ENCODE measurements at places on chromosomes 2 and 18.

DNA sequence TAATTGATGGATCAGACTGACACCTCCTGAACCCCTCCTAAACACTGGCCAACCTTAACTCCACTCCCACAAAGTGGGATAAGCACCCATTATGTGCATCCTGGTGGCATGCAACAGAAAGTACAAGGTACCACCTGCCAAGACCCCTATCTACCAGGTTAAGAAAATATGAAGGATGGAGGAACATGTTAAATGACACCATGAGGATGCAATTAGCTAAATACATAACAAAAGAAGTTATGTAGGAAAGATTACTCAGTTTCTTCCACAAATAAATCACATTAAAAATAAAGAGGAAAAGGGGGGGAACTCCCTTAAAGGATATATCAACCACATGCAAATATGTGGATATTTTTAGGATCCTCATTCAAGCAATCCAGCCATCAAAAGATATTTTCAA lies 12.6 kb downstream of the CTAGE1 start:
- DNase-seq: no peak

DNA sequence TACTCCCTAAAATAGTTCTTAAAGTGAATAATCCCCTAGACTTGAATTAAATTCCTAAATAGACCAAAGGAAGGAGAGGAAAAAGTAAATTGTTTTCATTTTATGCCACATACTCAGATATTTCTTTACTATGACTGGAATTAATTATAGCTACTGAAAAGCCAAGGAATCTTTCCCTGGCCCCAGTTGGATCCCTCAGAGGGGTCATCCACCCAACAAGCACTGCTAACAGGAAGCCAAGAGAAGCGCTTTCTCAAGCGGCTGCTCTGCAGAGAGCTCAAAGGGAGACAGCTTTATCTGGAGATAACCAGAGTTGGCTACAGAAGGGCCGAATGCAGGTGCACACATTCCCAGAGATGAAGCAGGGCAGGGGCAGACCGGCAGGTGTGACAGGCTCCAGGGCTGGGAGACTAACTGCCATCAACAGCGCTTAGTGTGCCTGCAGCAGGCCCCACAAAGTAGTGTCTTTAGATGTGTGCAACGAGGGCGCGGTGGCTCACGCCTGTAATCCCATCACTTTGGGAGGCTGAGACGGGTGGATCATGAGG lies 51.1 kb downstream of the POLR1A start:
- DNase-seq: no peak

GRCh38 chr2:40279482-40279881 lies 172.4 kb downstream of the SLC8A1 start:
- no peak for DNase-seq

DNA sequence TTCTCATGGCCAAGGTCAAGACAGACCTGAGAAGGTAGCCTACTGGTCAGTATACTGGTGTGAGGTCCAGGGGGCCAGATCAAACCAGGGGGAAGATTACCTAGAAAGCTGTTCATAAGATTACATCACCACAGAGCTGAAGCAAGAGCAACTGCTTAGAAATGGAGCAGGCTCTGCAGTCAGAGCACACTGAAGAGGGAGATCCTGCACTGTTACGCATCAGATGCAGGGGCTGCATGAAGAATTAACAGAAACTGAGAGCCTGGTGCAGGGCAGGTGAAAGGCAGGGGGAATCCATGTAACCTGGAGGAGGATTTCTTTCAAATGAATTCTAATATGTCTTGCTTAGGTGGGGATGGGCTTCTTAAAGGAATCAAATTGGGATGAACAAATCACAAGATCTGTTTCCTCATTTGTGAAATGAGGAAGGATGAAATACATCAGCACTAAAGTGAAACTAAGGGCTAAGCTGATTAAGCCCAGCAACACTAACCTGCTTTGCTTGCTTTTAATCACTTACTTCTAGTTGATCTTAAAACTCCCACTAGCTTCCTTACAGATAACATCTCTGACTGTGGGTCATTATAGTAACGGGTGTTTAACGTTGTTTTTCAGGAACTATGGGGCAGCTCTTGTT lies 74.3 kb upstream of the ADAM23 start:
- DNase-seq: no peak

GRCh38 chr18:68148863-68149262 lies 566.0 kb downstream of the TMX3 start:
- DNase-seq: no peak

DNA sequence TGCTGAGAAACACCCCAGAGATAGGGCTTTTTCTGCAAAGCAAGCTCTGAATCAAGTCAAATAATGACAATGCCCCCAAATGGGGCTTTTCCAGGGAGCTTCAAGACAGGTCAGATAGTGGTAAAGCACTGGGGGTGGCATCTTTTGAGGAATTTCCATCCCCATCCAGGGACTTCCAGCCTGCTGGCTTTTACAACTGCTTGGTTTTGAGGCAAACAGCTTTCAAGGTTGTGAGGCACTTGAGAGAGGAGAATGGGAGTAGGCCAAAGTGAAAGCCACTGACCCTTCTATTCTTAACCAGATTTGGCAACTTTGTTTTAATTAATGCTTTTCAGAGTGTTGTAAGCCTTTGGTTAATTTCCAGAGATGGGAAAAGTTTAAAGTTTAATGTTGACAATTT lies 762.0 kb upstream of the POU3F3 start:
- DNase-seq: no peak

DNA sequence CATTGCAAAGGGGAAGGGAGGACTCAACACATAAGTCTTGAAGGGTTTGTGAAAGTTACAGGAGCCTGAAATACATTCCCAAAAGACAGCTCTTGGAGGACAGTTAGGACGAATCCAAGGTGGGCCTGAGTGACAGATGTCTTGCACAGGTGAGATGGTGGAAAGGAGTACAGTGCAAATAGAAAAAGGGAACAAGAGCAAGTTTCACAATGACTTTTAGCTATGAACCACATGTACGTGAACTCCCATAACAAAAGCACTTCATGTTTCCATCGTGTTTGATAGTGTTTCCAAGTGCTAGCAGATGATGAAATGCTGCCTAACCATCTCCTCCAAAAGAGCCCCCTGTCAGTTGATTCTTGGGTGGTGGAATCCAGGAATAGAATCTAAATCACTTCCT lies 1.8 kb downstream of the IL18RAP start:
- no peak for DNase-seq

- no peak for DNase-seq
Measured at GRCh38 chr2:72149556-72150156, 2.0 kb upstream of the CYP26B1 start.

DNA sequence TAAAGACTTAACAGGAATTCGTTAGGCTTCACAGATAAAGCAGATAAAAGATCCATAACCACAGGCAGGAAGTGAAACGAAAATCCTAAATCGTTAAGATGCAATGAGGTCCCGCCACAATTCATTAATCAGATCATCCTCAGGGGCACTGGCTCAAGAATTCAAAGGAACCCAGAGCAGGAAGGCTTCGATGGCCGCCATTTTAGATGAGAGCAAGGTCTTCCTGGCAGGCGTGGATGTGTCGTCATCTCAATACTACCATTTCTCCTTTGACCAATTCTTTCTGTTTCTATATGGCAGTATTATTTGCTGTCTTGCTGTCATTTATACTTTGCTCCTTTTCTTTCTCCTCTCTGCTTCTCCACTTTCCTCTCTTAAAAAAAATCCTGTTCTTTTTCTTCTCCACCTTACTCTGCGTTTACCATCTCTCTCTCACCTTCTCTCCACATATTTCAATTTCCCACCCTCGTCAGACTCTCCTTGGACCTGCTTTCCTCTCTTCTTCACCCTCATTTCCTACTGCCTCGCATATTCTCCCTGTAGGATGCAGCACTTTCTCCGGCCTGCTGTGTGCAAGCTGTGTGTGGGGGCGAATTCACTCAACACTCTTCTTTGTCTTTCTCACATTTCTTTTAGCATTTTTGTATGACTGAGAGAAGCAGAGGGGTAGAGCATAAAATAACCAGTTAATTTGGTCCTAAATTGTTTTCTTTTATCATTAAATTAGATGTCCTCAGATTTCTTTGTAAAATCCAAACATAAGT lies 35.1 kb upstream of the LHCGR start:
- no peak for DNase-seq

GRCh38 chr2:96877042-96877451 lies 7.2 kb upstream of the SEMA4C start:
- DNase-seq: no peak

DNA sequence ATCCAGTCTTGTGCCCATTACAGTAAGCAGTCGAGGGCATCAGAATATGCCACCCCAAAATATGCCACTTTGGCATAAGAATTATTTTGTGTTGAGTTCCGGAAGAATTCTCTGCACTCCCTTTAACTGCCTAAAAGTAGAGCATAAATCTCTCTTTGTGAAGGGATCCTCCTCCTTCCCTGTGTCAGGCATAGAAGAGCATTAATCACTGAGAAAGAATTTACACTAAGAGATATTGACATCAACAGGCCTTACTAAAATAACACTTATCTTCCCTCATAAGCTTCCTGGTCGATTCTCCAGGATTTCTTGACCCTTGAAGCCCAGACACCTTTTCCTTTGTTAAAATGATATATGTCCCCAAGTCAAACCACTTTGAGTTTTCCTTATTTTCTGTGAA lies 27.6 kb upstream of the KYNU start:
- DNase-seq: no peak

DNA sequence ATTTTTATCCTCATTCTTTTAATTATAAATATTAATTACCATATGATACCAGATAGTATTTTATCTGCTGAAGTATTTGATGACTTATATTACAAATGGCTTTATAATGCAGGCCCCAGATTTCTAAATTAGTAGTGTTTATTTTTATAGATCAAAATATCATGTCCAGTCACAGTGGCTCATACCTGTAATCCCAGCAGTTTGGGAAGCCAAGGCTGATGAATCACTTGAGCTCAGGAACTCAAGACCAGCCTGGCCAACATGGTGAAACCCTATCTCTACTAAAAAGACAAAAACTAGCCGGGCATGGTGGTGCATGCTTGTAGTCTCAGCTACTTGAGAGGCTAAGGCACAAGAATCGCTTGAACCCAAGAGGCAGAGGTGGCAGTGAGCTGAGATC lies 100.1 kb upstream of the ARHGAP15 start:
- no peak for DNase-seq

GRCh38 chr18:47750889-47751423 lies 179.5 kb downstream of the SMAD2 start:
- no peak for DNase-seq

- DNase-seq: no peak
Measured at GRCh38 chr18:69968039-69968438, 20.4 kb upstream of the CD226 start.

GRCh38 chr2:161238265-161238559 lies 70.0 kb upstream of the PSMD14 start:
- no peak for DNase-seq
